ENCODE measurements at places on chromosomes 12 and 14. TPM values are rescaled to one million over a fixed set of nuclear protein-coding genes. Genes with fewer than 3 reads are reported as not detected.

Gene KRT79
- total RNA-seq: not detected

Gene CELA1
- not detected for total RNA-seq

Gene P2RX2
- not detected for total RNA-seq

Gene GPR137C
- 0.56 TPM for total RNA-seq

Gene PLCZ1
- total RNA-seq: 0.06 TPM

Gene SERPINA3
- total RNA-seq: 1.6 TPM

Gene PLEKHG7
- total RNA-seq: not detected

Gene SLCO1A2
- not detected for total RNA-seq

Gene TESPA1
- total RNA-seq: not detected

Gene MYF5
- not detected for total RNA-seq

Gene DNAI7
- total RNA-seq: 0.37 TPM

Gene TAS2R8
- not detected for total RNA-seq

Gene SDSL
- 17.0 TPM for total RNA-seq

Gene RNASE7
- total RNA-seq: not detected

Gene POTEM
- total RNA-seq: not detected

Gene PEBP1
- 269 TPM for total RNA-seq

All from aortic smooth muscle cell (primary cell).